H4 (cell line): ENCODE measurements at places on chromosomes 7 and 10.

GRCh38 chr7:55273186-55273980 is 91.8 kb upstream of the LANCL2 start:
- peak; percentile 8 for DNase-seq

- peak; percentile 33 for DNase-seq
These were observed 825 bp downstream of the RAB11FIP2 start for GRCh38 chr10:118045837-118046394.

- DNase-seq, result peak; percentile 84
These were observed 48.6 kb upstream of the PPIF start for GRCh38 chr10:79298403-79299244.

DNA sequence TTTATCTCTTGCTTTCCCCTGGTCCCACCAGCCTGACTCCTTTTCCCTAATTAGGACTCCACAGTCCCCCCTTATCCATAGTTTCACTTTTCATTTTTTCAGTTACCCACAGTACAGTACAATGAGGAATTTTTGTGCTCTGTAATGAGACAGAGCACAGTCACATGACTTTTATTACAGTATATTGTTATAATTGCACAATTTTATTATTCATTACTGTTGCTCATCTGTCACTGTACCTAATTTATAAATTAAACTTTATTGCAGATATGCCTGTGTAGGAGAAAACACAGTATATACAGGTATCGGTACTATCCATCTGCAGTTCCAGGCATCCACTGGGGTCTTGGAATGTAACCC is 125.4 kb downstream of the KCNMA1 start:
- no peak for DNase-seq

GRCh38 chr10:113960617-113961181 is 83.0 kb upstream of the ADRB1 start:
- DNase-seq, result no peak

DNA sequence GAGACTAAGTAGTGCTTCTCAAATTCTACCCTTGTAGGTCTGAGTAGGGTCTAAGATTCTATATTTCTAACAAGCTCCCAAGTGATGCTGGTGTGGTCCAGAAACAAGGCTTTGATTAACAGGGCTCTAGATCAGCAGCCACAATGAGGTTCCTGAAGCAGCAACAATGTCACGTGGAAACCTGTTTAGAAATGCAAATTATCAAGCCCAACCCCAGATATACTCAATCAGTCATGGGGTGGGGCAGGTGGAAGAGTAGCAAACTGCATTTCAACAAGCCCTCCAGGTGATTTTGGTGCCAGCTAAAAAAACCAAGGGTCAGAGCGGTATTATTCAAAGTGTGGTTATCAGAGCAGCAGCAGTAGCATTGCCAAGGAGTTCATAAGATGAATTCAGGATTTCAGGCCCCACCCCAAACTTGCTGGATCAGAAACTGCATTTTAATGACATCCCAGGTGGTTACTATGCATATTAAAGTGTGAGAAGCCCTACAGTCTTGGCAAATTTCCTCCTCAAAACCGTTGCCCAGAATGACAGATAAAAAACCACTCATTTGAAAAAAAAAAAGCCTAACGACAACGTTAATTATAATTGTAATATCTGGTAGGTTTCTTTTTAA is 199.2 kb downstream of the AHR start:
- DNase-seq, result no peak
